Brain (organoid and tissue), 16 donors: ENCODE measurements at places on chromosomes 1 and 21.
A peak's percentile ranks its signal among the peaks of the same experiment; 100 is the strongest.

GRCh38 chr1:116113615-116114014 is 2.4 kb downstream of the MAB21L3 start:
- DNase-seq: no peak

- DNase-seq: peak; percentile 79
Observed at GRCh38 chr1:175548774-175549173, 194.6 kb downstream of the TNR start.

DNA sequence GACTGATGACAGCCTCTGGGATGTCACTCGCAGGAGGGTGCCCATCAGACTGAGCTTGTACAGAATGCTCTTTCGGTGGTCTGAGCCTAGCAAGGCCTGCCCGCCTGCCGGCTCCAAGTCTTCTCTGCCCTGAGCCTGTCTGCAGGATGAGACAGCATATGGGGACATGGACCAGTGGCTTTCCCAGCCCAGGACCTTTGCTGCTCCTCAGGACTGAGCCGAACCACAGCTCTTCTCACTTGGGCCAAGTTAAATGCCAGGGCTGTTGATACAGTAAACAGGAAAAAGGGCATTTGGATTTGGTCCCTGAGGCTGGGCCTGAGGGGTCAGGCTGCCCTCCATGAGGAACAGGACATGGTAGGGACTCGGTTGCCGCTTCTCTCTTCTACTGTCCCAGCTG is 64.3 kb upstream of the EPS8L3 start:
- no peak for DNase-seq

- no peak for DNase-seq
Observed at GRCh38 chr21:33259995-33260394, 6.2 kb upstream of the IL10RB start.

GRCh38 chr21:45421071-45421845 is 16.3 kb downstream of the COL18A1 start:
- peak; percentile 61 for DNase-seq

GRCh38 chr1:112743174-112744008 is 28.3 kb upstream of the PPM1J start:
- DNase-seq: no peak

DNA sequence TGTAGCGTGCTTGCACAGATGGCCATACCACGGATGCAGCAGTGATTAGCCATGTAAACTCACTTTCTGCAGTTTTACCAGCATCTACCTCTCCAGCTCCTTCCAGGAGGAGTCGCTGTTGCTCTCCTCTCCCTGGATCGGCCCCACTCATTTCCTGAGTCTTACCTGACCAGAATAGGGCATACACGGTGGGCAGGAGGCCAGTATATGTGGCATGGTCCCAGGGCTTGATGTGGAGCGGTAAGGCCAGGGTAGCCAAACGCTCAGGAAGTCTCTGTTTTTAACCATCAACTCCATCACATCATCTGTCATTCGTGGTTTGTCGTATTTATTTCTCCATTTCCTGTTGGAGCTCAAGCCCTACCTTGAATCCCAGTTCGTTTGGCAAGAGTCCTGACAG is 163.4 kb upstream of the USP24 start:
- DNase-seq: no peak

- DNase-seq: no peak
Observed at GRCh38 chr1:222285526-222285925, 262.4 kb downstream of the HHIPL2 start.

GRCh38 chr1:17199267-17200044 is 5.5 kb upstream of the PADI1 start:
- DNase-seq: no peak

- DNase-seq: no peak
Observed at GRCh38 chr1:150997949-150998348, 8.8 kb downstream of the MINDY1 start.

- no peak for DNase-seq
Observed at GRCh38 chr1:70874818-70875217, 172.8 kb downstream of the PTGER3 start.

- DNase-seq: peak; percentile 91
Observed at GRCh38 chr1:43763497-43763973, 56.2 kb downstream of the ST3GAL3 start.
